ENCODE measurements at places on chromosomes 1 and 21.

GRCh38 chr1:155977690-155978324 lies 540 bp downstream of the ARHGEF2 start:
- peak; percentile 71 for DNase-seq

- DNase-seq = no peak
Observed at GRCh38 chr1:3786468-3787348, 9.6 kb downstream of the LRRC47 start.

- no peak for DNase-seq
Observed at GRCh38 chr1:200336101-200336845, 73.6 kb downstream of the ZNF281 start.

DNA sequence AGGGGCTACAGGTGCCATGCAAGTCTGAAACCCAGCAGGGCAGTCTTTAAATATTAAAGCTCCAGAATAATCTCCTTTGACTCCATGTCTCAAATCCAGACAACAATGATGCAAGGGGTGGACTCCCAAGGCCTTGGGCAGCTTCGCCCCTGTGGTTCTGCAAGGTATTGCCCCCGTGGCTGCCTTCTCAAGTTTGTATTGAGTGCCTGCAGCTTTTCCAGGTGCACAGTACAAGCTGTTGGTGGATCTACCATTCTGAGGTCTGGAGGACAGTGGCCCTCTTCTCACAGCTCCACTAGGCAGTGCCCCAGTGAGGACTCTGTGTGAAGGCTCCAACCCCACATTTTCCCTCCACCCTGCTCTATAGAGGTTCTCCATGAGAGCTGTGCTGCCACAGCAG lies 3.7 kb upstream of the MROH9 start:
- DNase-seq = no peak

DNA sequence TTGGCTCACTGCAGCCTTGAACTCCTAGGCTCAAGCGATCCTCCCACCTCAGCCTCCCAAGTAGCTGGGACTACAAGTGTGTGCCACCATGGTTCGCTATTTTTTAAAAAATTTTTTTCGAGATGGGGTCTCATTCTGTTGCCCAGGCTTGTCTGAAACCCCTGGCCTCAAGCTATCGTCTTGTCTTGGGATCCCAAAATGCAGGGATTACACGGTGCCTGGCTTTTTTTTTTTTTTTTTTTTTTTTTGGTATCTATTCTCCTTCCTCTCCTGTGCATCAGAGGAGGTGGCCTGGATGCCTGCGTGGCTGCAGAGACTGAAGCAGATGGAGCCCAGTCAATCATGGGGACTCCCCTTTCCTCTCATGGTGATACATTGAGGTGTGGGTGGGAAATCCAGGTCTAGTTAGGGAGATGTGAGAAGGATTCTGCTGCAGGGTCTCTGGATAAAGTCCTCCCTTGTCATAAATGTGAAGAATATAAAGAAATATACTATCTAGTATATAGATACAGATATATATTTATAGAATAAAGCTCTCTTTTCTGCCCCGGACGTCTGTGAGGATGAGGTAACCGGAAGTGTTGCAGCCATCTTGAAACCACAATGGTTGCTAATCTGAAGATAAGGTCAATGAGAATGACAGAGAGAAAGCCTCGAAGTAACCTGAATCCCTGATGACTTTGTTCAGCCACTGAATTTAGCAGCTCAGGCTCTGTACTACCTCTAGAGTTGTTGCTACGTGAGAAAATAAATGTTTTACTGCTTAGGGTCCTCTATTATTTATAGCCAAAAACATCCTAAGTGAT lies 19.5 kb upstream of the RGSL1 start:
- no peak for DNase-seq

GRCh38 chr1:24069817-24070216 lies 42.1 kb downstream of the MYOM3 start:
- DNase-seq = no peak

DNA sequence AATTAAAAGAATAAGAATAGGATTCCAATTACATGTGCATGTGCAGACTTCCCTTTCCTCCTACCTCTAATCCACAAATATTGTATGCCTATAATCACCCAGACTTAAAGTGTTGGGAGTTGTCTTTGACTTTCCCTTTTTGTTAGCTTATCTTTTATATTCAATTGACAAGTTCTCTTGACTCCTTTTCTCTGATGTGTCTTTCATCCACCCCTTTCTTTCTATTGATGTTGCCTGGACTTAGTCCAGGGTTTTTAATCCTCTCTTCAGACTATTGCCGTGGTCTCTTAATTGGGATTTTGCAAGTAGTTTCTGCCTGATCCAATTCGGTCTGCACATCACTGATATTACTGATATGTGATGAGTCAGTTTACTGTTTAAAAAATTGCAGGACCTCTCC lies 170.9 kb downstream of the LHX8 start:
- DNase-seq = no peak

- no peak for DNase-seq
Observed at GRCh38 chr1:179310291-179310690, 16.7 kb downstream of the SOAT1 start.

DNA sequence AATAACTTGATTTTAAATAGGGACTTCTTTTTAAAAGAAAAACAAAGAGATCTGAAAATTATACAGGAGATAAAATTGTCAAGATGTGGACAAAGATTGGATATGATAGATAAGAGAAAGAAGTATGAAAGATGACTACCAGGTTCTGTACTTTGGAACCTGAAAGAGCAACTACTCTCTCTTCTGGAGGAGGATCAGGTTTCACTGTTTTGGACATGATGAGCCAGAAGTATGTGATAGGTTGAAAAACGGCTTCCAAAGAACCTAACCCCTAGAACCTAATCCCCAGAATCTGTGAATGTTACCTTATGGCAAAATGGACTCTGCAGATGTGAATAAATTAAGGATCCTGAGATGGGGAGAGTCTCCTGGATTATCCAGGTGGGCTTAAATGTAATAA lies 26.2 kb downstream of the RSBN1 start:
- peak; percentile 28 for DNase-seq

GRCh38 chr1:164671323-164671965 lies 112.5 kb downstream of the PBX1 start:
- DNase-seq = no peak

- no peak for DNase-seq
Observed at GRCh38 chr1:90730243-90731022, 13.3 kb upstream of the BARHL2 start.

DNA sequence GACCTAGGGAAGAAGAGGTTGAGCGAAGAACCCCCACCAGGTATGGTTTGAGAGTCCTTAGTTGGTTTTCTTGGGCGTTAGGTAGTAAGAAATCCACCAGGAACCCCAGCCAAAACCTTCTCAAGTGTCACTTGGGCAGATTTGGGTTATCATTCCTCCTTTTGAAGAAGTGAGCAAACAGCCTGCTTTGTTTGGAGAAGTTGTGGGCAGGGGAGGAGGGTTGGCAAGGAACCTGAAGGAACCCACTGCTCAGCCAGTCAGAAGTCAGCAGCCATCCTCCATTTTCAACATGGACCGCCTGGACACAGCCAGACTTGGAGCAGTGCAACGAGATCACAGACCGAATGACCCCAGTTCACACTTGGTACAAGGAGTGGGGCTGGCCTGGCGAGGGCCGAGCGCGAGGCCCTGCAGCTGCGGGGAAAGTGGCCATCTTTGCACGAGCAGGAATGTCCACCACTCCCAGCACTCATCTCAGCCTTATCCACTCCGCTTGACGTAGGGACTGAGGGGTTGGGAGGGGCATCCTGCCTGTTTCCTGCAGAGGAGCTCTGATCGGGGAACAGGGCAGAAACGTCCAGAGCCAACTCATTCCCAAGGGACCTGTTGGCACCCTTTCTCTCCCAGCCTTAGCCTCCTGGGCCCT lies 7.2 kb downstream of the ADPRS start:
- DNase-seq = no peak

DNA sequence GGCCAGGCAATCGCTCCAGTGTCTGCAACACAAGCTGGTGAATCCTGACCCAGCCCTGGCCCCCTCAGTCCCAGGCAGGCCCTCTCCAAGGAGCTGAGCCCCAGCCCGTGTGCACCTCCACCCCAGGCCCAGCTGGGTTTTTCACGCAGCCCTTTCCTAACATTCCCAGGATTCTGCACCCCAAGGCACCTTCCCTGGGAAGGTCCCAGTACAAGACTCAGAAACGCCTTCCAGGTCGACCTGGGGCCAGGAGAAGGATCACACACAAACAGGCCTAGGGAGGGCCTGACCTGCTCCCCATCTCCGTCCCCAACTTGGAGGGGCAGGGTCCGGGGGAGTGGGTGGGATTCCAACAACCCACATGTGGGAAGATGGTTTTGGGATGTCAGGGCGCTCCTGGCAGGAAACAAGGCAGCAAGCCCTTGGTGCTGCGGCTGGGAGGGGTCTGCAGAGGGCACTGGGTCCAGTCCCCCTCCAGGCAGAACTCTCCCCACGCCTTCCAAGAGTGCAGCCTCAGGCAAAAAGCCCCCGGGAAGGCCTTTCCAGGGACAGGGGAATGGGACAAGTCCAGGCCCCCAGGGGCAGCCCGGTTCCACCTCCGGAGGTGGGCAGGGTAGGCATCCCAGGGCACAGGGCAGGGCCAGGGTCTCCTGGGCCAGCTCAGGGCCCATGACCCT lies 58.3 kb downstream of the KCNAB2 start:
- no peak for DNase-seq

GRCh38 chr1:14996133-14997050 lies 157.2 kb upstream of the TMEM51 start:
- DNase-seq = no peak

DNA sequence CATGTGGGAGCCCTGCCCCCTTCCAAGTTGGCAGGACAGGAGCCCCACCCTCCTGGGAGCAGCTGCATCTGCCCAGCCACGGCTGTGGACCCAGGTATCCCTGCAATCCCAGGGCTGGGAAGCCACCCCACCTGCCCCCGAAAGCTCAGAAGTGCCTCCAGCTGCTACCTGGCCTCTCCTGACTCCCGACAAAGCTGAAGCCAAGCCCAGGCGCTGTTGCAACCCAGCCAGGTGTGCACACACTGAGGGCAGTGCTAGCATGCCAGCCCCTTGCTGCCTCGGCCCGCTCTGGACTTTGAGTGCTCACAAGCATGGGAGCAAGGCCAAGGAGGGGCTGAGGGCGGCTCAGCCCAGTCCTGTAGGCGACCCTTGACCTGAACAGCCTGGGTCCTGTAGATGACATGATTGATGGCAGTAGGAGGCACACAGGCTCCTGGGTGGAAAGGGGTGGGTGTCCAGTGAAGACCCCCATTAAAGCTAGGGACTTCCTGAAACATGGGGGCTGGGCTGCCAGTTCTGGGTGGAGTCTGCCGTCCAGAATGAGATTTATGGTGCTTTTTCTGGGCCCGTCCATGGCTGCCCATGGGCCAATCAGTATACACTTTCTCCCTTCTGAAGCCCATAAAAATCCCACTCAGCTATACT lies 2.8 kb upstream of the SSU72 start:
- no peak for DNase-seq

DNA sequence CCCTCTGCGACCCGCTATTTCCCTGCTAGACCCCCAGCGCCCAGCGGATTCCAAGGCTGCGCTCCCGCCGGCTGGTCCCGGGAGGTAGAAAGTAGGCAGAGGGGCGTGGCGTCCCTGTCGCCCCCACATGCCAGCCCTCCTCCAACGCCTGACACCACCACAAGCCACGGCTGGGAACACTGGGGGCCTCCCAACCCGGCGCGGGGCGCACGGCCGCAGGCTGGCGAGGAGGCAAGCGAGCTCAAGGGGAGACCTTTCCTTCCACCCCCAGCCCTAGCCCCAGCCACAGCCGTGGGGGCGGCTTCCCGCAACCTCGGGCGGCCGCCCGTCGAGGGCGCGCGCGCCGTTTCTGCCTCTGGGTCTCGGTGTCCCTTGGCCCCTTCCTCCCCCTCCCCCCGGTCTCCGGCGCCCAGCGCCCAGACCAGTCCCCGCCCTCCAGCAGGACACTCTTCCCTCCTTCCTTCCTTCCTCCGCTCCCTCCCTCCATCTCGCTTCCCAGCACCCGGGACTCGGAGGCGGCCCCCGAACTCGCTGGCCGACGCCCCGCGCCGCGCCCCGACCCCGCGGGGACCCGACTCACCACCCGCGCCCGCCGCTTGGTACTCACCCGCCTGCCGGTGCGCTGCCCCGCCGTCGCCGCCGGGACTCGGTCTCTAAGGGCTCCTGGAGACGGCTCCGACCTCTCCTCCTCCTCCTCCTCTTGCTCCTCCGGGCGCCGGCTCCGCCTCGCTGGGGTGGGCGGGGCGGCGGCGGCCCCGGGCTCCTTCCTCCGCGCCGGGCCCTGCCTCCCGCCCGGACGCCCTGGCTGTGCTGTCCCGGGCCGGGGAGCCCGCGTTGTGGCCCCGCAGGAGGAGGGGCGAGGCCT lies at the start of gene GNG12:
GNG12 (minus strand) TSS at position 731 of the 865 bp plus-strand sequence. CDS start 125,781 bp downstream, outside the sequence.
- peak; percentile 81 for DNase-seq

- peak; percentile 90 for DNase-seq
Observed at GRCh38 chr1:32500387-32501209, 35.7 kb downstream of the ZBTB8B start.

GRCh38 chr1:59429656-59430055 lies 132.8 kb downstream of the FGGY start:
- no peak for DNase-seq

DNA sequence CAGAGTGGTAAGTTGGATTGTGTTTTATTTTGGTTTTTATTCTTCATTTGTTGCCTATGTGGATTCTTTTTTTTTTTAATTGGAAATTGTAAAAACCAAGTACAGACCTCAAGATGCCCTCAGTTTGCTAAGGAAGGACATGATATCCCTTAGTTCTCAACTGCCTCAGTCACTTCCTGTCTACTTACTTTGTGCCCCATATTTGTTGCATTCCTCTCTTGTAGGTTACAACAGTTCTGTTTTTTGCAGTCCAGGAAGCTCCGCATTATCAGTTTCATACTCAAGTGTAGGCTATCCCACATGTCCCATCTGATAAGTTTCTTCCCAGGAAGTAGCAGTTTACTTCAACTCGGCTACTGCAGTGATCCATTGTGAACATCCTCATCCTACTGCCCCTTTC lies 82.0 kb downstream of the RPAP2 start:
- no peak for DNase-seq

- DNase-seq = peak; percentile 81
Observed at GRCh38 chr1:16155537-16156410, at the start of gene EPHA2. Gene EPHA2 (minus strand): TSS chr1:16156069. CDS start chr1:16155932, 137 bp downstream.

GRCh38 chr1:204659056-204659455 lies 26.5 kb downstream of the LRRN2 start:
- DNase-seq = no peak

GRCh38 chr1:2999571-2999970 lies 21.7 kb upstream of the ACTRT2 start:
- no peak for DNase-seq

- peak; percentile 87 for DNase-seq
Observed at GRCh38 chr1:119743776-119744597, 24.7 kb downstream of the HMGCS2 start.

DNA sequence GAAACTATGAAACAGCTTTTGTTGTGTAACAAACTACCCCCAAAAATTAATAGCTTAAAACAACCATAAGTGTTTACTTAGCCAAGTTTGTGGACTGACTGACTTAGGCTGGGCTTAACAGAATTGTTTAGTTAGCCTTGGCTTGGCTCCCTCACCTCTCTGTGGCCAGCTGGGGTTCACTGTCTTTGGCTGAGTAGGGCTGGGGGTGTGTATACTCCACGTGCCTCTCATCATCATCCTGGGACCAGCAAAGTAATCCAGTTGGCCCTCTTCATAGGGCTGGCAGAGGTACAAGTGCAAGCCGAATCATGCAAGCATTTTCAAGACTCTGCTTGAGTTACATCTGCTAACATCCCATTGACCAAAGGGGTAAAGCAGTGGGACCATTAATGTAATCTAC lies 252.3 kb downstream of the BRINP2 start:
- DNase-seq = no peak

All from HEK293T (cell line).